Activated effector memory CD4-positive, alpha-beta T cell treated with Interleukin-2 at 50 U/mL for 16 hours (primary cell): ENCODE measurements at places on chromosomes 6 and 20.

- no peak for DNase-seq
Measured at GRCh38 chr6:90431576-90431975, 134.9 kb upstream of the BACH2 start.

GRCh38 chr20:45340236-45340847, 7.9 kb downstream of the SDC4 start:
- no peak for DNase-seq

GRCh38 chr6:93407186-93407585, 12.2 kb downstream of the EPHA7 start:
- no peak for DNase-seq

GRCh38 chr20:47620808-47621805, 119.4 kb downstream of the NCOA3 start:
- DNase-seq: no peak
